ENCODE measurements at places on chromosomes 11 and 22.

GRCh38 chr11:116857316-116857715 is 19.9 kb upstream of the APOA1 start:
- DNase-seq, result no peak

- no peak for DNase-seq
Observed at GRCh38 chr11:44398266-44399030, 88.5 kb upstream of the ALX4 start.

- DNase-seq, result no peak
Observed at GRCh38 chr11:75583718-75584658, 21.9 kb downstream of the SERPINH1 start.

DNA sequence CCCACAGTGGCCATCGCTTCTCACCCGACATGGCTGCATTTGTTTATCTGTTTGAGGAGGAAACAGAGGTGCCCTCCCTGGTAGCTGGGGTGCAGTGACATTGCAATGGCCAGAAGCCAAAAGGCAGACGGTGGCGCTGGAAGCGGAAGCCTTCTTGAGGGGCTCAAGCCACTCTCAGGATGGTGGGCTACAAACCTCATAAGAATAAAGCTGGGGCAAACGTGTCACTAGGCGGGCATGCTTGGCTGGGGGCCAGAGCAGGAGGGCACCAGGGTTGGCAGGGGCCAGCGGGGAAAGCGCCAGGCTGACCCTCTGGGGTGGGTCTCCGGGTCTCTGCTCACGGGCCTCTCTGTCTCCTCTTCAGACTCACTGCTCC is 12.6 kb downstream of the TNNT3 start:
- no peak for DNase-seq

DNA sequence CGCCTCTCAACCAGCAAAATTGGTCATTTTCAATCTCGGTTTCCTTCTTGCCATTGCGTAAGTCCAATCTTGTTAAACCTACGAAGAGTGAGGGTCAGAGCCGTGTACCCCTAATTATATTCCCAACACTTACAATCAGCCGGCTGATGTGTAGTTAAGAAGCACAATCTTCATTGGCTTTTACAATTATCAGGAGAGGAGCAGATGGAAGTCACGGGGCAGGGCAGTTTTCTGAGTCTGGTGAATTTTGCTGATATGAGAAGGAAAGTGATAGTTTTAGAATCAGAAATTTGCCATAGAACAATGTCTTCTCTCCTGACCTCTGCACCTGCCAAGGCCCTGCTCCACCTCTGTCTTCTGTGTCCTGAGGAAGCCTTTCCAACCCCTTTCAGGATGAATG is 35.0 kb upstream of the ATXN10 start:
- no peak for DNase-seq

- no peak for DNase-seq
Observed at GRCh38 chr11:105611572-105612441, 1.9 kb downstream of the GRIA4 start.

- DNase-seq, result no peak
Observed at GRCh38 chr11:5967708-5968107, 586 bp downstream of the OR56A5 start.

GRCh38 chr11:117221775-117222517 is 9.9 kb downstream of the PCSK7 start:
- no peak for DNase-seq

DNA sequence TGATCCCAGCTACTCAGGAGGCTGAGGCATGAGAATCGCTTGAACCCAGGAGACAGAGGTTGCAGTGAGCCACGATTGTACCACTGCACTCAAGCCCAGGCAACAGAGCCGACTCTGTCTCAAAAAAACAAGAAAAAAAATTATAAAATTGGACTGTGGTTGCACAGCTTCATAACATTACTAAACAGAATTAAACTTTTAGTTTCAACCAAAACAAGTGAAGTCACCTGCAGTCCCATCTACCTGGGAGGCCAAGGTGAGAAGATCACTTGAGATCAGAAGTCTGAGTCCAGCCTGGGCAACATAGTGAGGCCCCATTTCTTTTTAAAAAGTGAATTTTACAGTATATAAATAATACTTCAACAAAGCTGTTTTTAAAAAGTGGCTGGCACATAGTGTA is 47.8 kb upstream of the CD5 start:
- DNase-seq, result no peak

DNA sequence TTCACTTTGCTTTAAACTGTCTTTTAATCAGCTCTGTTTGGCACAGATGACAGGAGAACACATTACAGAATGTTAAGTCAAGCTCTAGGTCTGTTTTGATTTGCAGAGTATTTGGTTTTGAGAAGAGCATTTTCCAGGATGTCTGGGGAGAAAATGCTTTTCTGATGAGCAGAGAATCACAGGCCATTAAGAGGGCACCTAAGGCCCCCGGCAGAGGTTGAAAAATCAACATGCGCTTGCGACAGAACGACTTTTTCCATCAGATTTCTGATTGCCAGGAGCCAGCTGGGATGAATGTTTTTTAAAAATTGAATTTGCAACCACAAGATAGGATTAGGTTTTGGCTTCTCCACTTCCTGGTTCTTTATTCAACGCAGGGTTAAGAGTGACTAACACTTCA is 304.5 kb downstream of the JRKL start:
- DNase-seq, result no peak

DNA sequence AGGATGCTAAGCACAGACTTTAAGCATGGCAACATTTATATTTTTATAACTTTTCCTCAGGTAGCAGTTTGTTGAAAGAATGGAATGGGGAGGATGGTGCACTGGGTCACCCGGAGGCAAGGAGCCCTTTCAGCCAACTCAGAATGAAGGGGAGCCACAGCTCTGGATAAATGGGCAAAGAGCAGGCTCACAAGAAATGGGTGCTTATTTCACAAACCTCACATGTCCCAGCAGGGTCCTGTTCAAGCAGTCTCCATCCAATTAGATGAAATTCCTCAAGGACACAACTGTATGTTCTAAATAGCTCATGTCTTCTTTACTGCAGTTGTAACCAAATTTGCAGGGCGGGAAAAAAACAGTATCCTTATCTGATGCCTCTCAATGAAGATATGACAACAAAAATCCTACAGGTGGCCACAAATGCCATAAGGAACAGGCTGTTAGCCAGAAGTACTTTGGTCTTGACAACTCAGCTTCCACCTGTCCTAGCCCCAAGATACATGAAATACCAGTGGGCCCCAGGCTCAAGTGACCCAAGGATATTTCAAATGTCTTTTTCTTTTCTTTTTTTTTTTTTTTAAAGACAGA is 48.2 kb downstream of the MAPK1 start:
- DNase-seq, result no peak

All from CD4-positive, alpha-beta T cell treated with Interleukin-1 beta for 1 hour (primary cell).